GM18507 (cell line): ENCODE measurements at places on chromosomes 16 and 17.

DNA sequence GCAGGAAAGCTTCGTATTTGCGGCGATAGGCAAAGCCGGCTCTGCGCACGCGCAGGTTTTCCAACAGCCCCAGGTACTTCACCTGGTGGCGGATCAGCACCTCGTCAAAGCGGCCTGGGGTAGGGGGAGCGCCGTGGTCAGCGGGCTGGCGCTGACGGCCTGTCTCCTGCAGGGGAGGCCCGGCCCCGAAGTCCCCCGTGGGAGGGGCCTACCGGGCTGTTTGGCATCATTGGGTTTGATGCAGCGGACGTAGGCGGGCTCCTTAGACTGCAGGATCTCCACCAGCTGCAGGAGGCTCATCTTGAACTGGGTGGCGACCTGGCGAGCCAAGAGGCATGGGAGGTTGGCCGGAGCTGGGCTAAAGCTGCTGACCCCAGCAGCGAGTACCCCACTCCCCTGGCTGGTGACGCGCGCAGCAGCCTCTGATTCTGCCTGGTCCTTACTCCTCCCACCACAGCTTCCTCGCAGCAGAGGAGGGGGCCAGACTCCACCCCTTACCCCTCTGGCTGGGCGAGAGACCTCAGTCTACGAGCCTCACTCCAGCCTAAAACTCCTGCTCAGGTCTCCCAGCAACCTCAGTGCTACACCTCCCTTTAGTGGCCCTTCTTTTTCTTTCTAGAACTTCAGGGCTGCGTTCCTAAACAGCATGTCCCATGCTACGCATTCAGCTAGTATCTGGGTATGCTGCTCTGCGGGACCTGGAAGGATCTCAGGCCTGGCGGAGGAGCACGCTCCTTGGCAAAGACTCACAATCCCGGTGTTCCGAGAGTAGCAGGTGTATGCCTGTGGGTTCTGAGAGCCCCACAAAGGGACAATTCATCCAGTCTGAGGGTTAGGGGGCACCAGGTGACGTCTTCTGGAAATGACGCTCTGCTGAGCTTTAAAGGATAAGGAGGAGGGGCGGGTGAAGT lies 16.1 kb upstream of the CRK start:
- DNase-seq: no peak

GRCh38 chr17:69050999-69051775 lies 9.5 kb downstream of the ABCA9 start:
- DNase-seq: no peak

DNA sequence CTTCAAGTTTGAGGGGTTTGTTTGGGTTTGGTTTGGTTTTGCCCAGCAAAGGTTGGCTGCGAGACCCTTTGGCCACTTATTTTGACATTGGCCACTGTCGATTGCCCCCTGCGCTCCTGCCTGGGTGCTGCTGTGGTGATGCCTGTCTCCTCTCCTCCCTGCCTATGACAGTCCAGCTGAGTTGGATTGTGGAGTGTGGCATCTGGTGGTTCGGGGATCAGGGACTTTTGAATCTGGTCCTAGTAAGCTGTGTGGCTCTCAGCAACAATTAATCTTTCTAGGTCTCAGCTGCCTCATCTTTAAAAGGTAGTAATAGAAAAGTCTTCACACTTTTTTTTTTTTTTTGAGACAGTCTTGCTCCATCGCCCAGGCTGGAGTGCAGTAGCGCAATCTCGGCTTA lies 27.1 kb downstream of the CDK5RAP3 start:
- DNase-seq: no peak

GRCh38 chr16:29982560-29983419 lies 9.1 kb downstream of the TAOK2 start:
- no peak for DNase-seq

- no peak for DNase-seq
Measured at GRCh38 chr16:88691129-88691813, 5.0 kb upstream of the SNAI3 start.

DNA sequence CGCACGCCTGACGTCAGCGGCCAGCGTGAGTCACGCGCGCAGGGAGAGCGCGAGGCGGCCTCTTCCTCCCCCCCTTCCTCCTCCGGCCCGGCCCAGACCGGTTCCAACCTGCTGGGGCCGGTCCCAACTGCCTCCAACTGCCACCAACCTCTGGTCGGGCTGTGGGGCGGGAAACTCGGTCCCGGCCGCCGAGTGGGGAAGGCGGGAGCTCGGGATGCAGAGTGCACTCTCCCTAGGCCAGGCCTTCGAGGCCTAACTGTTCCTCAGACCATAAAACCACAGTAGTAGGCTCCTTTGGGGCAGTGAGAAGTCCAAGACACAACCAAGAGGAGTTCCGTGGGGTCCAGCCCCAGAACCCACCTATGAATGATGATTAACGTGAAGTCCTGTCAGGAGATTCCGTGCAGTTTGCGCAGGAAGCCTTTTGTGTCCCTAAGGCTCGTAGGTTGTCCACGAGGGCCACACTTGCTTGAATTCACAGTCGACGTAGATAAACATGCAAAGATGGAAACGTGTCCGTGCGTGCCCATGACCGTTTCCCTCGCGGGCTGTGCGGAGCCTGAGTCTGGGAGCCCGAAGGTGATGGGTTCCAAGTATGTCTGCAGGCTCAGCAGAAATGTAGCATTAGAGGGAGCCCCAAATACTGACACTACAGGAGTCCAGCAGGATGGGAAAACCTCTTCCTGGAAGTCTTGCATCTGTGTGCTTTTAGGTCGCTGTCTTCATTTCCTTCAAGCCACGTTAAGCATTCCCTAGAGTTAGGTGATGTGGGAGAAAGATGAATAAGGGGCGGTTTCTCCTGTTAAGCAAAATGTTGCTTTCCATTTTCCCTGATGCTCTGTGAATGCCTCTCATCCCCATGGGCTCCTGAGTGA lies 647 bp downstream of the UNK start:
- peak; percentile 72 for DNase-seq

DNA sequence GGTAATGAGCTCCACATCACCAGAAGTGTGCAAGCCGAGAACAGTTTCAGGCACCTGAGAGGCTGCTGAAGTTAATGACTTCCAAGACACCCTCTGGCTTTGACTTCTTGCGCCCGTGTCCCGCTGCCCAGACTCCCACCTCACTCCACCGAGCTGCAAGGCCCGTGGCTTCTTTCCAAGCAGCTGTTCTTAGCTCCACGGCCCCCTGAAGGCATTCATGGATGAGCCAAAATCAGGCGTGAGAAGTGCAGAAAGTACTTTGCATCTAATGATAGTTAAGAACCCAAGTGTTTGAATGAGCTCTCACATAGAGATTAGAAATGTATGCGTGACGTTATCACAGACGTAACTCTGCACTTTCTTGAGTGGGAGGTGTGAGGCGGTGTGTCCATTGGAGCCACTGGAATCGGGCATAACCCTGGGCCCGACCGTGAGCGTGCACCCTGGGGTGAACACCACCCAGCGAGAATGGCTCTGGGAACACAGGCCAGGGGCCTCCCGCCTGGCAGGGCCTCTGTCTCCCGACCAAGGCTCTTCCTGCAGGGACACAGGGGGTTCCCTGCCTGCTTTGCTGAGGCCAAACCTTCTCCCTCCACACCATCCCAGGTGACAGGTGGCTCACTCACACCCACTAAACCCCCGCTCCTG lies 11.0 kb downstream of the NPTX1 start:
- DNase-seq: no peak

GRCh38 chr17:7352503-7352889 lies 534 bp downstream of the KCTD11 start:
- no peak for DNase-seq

DNA sequence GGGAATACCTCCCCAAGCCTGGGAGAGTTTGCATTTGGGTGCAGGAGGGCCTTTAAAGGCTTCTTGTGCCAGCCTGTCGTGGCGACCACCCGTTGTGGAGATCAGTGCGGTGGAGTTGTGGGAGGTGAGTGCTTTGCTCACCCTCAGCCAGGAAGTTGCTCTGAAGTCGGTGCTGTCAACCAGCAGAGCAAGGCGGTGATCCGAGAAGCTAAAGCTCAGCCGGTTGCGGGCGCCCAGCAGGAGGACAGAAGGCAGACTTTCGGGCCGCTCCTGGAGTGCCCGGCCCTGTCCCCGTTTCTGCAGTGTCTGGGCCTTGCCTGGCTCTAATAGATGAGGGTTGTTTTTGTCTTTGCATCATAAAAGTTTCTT lies 1.4 kb downstream of the UBE2I start:
- DNase-seq: no peak

DNA sequence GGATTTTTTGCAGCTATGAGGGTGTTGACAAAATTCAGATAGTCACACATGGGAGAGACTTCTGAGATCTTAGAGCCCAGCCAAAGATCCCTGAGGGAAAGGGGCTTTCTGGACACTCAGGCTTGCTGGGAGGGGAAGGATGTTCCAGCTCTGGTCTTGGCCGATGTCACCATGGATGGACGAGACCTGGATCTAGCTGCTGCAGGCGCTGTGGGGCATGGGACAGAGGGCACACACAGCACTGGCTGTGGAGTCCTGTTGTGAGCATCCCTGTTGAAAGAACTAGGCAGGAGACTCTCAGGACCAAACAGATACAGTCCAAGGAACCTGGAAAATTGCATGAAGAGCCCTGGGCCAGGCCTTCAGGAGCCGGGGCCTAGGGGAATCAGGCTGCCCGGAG lies 80.1 kb upstream of the SDK2 start:
- no peak for DNase-seq

DNA sequence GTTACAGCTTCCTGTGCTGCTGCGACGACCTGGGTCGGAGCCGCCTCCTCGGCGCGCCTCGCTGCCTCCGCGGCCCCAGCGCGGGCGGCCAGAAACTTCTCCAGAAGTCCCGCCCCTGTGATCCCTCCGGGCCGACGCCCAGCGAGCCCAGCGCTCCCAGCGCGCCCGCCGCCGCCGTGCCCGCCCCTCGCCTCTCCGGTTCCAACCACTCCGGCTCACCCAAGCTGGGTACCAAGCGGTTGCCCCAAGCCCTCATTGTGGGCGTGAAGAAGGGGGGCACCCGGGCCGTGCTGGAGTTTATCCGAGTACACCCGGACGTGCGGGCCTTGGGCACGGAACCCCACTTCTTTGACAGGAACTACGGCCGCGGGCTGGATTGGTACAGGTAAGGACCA lies 746 bp downstream of the HS3ST2 start:
- no peak for DNase-seq

- DNase-seq: no peak
Measured at GRCh38 chr16:57023541-57024249, 34.3 kb downstream of the NLRC5 start.

DNA sequence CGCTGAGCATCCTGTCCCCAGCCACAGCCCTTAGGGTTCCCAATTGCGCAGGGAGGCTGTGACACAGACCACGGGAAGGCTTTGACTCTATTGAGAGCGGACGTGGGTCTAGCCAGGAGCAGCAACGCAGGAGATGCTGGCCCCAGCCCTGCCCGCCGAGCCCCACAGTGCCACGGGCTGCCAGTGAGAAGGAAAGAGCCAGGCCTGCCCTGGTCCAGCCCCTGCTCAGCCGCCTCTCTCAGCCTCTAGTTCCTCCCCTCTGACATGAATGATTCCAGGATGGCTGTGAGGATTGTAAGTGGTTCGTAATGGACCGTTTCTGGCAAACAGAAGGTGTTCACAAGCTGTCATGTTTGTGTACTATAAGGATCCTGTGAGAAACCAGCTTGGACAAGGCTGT lies 2.5 kb downstream of the BHLHA9 start:
- DNase-seq: no peak

GRCh38 chr17:67412032-67412431 lies 35.0 kb downstream of the PITPNC1 start:
- no peak for DNase-seq

DNA sequence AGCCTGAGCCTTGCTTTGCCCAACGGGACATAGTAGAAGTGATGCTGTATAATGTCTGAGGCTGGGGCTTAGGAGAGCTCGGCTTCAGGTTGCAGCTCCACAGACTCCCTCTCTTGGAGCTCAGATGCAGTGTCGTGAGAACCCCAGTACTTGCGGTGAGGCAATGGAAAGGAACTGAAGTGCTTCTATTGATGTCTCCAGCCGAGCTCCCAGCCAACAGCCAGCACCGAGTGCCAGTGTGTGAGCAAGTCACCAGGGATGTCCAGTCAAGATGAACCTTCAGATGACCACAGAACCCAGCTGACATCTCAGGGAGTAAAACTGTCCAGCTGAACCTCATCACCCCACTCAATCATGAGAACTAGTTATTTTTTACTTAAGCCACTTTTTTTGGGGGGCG lies 268.1 kb downstream of the IRF8 start:
- DNase-seq: no peak

- DNase-seq: no peak
Measured at GRCh38 chr16:25014500-25015147, 545 bp downstream of the ARHGAP17 start.

DNA sequence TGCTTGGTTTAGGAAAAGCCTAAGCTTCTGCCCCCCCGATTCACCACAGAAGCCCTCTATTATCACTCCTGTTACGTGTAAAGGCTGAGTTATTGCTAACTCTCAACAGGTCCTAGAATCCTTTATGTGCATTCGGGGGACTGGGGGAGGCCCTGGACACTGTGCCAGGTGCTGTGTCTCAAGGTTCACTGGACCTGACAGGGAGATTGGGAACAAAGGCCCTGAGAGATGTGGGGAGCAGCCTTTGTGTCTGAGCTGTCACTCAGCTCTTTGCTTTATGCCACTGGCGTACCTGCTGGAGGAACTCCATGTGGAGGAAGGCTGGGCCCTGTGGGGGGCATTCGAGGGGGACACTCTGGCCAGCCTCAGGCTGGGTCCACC lies 65.9 kb downstream of the METRNL start:
- DNase-seq: no peak

DNA sequence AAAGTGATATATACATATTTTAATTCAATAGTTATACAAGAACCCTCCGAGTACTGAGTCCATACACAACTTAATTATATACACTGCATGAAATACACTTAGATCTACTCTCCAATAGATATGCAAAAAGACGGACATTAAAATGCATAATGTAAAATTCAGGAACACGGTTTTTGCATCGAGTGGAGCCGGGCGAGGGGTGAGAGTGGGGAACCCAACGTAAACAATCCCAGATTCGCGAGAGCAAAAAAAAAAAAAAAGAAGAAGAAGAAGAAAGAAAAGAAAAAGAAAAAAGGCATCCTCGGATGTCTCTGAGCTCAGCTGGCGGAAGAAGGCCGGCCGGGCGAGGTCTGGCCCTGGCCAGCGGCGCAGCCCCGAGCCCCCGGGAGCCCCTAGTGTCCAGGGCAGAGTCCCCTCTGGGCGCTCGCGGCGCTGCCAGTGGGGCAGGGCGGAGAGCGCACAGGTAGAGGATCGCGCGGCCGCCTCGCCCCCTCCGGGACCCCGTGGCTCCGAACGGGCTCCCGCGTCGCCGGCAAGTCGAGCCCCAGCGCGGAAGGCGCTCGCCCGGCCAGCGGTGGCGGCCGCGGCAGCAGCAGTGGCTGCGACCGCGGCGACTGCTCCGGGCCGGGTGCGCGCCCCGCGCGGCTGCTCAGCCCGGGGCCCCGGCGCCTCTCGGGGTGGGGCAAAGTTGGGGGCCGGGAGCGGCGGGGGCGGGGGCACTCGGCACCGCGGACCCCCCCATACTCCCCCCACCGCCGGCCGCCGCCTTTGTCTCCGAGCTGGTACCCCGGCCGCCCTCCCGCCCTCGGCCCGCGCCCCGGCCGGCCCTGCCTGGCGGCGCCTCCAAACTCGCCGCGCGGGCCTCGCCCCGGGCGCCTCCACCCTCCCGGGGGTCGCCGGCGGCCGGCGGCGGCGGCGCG lies 9.6 kb upstream of the ZFHX3 start:
- DNase-seq: no peak
